GDM1 (cell line): ENCODE measurements at places on chromosomes 7 and 10.

DNA sequence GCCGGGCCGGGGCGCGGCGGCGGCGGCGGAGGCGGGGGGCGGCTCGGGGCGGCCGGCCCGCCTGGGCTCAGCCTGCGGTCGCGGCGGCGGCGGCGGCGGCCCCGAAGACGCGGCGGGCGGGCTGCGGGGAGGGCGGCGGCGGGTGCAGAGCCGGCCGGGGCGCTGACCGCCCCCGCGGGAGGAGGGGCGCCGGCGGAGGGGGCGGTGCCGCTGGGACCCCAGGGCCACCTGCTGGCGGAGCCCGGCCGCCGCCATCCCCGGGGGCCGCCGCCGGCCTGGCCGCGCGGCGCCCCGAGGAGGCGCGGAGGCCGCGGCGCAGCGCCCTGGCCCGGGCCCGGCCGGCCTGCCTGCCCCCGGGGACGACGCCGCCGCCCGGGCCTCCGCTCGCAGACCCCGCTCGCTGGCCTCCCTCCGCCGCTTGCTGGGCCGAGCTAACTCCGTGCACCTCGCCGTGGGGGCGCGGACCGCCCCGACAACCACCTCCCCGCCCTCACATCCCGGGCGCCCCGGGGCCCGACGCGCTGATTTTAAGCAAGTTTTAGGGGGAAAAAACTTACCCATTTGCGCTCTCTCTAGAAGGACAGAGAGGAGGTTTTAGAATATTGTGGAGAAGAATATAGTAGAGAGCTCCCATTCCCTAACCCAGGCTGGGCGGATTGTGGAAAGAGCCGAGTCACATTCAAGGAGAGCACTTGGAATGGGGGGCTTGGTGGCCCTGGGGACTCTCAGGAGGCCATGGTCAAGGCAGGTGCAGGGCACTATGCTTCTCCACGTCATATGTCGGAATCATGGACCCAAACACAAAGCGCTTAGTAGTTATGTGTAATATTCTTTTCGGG is at the start of gene BEND7:
BEND7 (minus strand) TSS at position 140 of the 839 bp plus-strand sequence. CDS start 481 bp downstream, outside the sequence.
- no peak for DNase-seq

DNA sequence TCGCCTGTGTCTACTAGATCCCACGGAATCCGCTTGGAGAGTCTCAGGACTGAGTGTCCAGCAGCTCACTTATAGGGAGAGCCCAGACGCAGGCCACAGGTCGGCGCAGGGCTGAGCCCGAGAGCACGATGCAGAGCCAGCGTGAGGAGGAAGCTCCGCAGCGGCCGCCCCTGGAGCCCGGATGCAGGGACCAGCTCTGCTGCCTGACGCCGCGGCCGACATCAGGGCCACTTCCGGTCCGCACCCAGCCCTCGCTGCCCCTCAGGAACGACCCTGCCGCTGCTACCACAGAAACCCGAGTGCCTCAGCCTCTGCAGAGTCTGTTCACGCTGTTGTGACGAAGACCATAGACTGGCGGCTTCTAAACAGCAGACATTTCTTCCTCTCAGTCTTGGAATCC is 275.8 kb upstream of the PPP2R2D start:
- no peak for DNase-seq

GRCh38 chr7:69301253-69301652 is 297.0 kb upstream of the AUTS2 start:
- no peak for DNase-seq

- DNase-seq = no peak
These were observed 510.2 kb downstream of the RPS24 start for GRCh38 chr10:78543749-78544362.

DNA sequence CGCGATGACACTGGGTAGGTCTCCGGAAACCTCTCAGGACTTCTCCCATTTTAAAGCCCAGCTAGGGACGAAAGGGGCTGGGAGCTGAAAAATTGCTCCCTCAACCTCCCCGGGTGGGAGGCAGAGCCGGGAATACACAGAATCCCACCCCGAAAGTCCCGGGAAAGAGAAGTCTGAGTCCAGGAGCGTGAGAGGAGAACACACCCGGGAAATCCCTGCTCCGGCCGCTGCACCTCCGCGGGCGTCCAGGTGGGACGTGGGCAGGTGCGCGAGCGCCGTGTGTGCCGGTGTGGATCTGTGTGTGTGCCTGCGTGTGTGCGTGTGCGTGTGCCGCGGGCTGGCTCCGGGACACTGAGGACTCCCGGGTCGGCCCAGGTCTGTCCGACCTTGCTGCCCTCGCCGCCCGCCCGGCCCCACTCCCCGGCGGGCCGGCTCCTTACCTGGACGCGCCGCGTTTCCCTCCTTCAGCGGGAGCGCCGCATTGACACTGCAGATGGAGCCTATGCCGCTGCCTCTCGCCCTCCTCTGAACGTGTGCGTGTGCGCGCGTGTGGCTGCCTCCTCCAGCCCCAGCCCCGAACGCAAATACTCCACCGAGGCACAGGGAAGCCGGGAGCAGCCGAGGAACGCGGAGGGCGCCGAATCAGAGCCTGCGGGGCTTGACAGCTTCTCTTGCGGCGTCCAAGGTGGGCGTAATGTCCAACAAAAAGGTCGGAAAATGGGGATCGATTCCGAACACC is at the start of gene PLXNA4:
PLXNA4 (minus strand) TSS at position 489 of the 739 bp plus-strand sequence. CDS start 67,777 bp downstream, outside the sequence.
- DNase-seq = no peak

DNA sequence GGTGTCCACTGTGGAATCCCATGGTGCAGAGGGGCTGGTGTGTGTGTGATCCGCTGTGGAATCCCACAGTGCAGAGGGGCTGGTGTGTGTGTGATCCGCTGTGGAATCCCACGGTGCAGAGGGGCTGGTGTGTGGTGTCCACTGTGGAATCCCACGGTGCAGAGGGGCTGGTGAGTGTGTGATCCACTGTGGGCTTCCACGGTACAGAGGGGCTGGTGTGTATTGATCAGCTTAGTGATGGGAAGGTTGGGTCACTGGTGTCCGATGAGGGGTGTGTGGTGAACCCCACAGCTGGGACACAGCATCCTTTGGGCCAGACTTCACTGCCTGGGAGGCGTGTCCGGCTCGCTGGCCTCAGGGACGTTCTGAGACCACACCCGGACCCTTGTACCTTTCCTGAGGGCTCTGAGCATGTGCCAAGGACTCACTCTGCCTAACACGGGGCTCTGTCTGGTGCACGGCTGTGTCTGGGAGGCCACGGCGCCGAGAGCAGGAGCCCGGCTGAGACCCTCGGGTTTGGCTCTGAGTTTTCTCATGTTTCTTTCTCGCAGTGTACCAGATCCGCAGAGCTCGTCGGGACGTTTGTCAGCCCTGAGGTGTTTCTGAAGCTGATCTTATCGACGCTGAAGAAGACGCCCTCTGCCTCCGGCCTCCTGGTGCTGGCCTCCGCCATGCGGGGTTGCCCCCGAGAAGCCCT is 29.3 kb upstream of the PRKAR1B start:
- DNase-seq = no peak

DNA sequence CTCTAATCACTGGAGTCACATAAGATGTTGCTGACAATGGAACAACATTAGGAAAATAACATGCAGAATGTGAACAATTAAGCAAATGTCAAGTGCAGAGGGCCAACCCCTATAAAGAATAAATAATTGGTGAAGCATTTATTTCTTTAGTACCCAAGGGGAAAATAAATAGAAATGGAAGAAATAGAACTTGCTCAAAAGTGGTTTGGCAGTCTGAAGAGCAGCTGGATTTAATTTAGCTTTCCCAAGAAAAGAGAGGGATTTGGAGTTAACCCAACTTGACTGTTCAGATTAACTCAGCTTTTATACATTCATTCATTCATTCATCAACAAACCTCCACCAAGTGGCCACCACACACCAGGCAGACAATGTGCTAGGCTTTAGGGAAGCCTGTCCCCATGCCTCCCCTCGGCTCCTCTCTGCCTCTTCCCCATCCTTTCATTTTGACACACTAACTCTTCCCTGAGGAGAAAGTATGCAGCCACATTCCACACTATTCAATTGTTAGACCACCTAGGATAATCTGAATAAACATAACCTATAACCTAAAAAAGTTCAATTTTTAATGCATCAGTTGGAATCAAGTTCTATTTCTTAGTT is 295.5 kb downstream of the AHR start:
- no peak for DNase-seq

GRCh38 chr10:12027539-12027938 is 15.1 kb downstream of the UPF2 start:
- DNase-seq = no peak

- DNase-seq = no peak
These were observed 25.4 kb downstream of the LCOR start for GRCh38 chr10:96857301-96858012.

DNA sequence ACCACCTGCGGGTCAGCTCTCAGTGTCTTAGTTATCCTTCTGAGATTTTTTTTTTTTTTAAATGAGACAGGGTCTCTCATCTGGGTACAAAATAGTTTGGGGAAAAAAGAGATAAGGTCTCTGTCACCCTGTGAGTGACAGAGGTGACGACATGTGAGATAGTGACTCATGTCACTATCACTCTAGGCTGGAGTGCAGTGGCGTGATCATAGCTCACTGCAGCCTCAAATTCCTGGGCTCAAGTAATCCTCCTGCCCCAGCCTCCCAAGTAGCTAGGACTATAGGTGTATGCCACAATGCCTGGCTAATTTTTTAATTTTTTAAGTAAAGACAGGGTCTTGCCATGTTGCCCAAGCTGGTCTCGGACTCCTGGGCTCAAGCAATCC is 10.4 kb downstream of the BLVRA start:
- no peak for DNase-seq

DNA sequence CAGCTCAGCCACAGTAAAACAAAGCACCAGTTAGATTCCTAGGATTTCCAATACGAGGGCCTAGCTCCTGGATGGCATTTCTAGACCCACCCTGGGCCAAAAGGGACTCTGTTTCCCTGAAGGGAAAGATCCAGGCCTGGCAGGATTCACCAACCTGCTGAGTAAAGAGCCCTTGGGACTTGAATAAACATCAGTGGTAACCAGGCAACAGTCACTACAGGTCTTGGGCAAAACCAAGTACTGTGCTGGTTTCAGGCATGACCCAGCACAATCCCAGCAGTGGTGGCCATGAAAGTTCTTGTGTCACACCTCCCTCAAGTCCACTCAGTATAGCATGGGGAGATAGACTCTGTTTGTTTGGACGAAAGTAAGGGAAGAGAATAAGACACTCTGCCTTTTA is 31.0 kb upstream of the STARD3NL start:
- DNase-seq = no peak

DNA sequence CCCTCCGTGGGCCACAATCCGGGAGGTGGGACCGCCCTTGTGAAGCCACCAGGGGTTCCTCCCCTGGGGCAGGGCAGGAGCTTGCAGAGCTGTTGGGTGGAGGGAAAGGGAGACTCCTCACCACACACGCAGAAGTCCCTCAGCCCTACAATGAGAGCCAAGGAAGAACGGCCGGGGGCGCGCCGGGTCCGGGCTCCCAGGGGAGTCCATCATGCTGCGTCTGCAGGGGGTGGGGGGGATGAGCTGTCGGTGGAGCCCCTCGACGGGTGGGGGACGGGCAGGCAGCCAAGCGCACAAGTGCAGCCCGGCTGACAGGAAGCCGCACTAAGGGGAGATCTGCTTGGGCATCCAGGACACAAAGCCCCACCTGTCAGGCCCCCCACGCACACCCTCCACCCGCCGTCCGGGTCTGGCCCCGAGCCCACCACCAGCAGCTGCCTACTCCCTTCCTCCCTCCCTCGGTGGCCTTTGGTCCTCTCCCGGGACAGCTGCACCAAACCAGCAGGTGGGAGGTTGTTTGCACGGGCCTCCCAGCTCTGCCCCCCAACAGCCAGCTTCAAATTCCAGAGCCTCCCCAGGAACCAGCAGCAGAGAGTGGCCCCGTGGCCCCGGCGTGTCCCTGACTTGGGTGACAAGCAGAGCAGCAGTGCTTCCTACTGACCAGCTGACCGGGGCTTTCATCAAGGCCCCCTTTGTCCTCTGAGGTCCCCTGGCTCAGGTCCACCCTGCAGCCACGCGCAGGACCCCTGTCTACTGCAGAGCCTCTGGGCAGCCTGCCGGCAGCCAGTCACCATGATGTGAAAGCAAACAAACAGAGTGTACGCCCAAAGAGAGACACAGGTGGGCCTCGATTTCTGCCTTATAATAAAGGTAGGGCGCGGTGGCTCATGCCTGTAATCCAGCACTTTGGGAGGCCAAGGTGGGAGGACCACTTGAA is 50.3 kb downstream of the HIP1 start:
- no peak for DNase-seq

DNA sequence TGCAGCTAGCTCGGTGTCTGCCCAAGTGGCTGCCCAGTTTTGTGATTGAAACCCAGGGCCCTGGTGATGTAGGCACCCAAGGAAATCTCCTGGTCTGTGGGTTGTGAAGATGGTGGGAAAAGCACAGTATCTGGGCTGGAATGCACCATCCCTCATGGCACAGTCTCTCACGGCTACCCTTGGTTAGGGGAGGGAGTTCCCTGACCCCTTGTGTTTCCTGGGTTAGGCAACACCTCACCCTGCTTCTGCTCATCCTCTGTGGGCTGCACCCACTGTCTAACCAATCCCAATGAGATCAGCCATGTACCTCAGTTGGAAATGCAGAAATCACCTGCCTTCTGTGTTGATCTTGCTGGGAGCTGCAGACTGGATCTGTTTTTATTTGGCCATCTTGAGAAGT is 27.6 kb downstream of the GIMAP4 start:
- no peak for DNase-seq

DNA sequence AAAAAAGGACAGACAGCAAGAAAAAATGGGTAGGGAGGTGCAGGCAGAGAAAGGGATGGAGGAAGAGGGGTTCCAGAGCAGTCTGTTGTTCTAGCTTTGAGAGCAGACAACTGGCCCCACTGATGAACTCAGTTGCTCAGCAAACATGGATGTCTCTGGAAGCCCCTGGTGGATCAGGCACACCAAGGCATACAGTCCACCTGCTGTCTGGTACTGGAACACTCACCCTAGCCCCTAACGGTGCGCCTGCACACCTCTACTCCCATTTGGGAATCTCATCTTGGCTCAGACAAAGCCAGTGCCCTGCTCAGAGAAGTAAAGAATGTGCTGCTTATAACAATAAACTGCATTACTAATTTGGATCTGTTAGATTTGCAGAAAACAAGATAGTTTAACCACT is 7.7 kb downstream of the MACROH2A2 start:
- DNase-seq = no peak

DNA sequence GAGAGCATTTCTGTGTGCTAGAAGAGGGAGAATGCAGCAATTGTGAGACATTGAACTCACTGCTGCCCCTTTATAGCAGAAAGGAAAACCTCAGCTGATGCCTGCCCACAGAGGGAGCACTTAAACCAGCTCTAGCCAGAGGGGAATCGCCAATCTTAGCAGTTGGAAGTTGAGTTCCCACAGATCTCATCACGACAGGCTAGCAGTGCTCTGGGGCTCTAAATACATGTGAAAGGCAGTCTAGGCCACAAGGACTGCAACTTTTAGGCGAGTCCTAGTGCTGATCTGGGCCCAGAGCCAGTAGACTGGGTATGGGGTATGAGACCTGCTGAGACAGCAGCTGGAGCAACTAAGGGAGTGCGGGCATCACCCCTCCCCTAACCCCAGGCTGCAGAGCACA is 25.2 kb upstream of the PRR15 start:
- no peak for DNase-seq
